Retinal pigment epithelial cell (primary cell): ENCODE measurements at places on chromosomes 7 and 10.
A peak's percentile ranks its signal among the peaks of the same experiment; 100 is the strongest.

DNA sequence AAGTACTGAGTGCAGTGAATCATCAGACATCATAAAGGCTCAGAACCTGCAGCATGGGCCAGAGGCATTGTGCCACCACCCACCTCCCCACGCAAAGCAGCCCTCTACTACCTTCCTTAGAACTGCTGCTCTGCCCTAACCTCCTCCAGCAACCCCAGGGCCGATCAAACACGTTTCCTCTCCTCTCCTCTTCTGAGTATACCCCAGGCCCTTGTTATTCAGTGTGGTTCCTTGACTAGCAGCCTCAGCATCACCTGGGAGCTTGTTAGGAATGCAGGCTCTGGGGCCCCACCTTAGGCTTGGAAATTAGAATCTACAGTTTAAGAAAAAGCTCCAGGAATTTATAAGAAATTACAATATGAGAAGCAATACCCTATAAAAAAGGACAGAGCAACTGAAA is 33.2 kb downstream of the DYDC1 start:
- DNase-seq, result no peak

- no peak for DNase-seq
Observed at GRCh38 chr10:31061941-31062340, 30.3 kb upstream of the ZNF438 start.

DNA sequence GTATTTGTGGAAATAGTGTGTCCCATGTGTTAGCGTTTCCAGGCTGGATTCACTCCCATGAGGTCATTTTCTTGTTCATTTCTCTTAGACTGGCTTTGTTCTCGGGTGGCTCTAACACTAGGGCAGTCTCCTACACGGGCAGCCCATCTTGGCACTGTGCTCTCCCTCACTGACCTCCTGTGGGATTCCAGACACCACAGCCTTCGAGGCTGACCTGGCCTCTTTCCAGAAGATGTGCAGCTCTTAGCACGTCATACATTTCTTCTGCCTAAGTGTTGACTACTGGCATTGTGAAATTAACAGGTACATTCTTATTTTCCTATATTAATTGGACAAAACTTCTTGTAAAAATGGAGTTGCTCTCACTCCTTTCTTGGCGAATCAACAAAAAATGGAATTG is 72.8 kb downstream of the INSYN2A start:
- DNase-seq, result no peak

GRCh38 chr7:80532153-80532552 is 20.3 kb upstream of the GNAT3 start:
- DNase-seq, result no peak

- DNase-seq, result no peak
Observed at GRCh38 chr10:48274636-48275035, at the start of gene FRMPD2. Gene FRMPD2, minus strand, starts transcription at chr10:48274696. Its CDS starts 129 bp downstream, at chr10:48274567.

GRCh38 chr10:2978111-2978510 is 89.2 kb upstream of the PFKP start:
- DNase-seq, result peak; percentile 43

- no peak for DNase-seq
Observed at GRCh38 chr10:69797959-69798358, 3.7 kb upstream of the COL13A1 start.

- no peak for DNase-seq
Observed at GRCh38 chr7:30800785-30801252, 29.6 kb downstream of the MINDY4 start.

GRCh38 chr10:105742184-105742583 is 1101.1 kb downstream of the SORCS3 start:
- DNase-seq, result peak; percentile 33

GRCh38 chr7:94975336-94975735 is 67.9 kb downstream of the PPP1R9A start:
- peak; percentile 19 for DNase-seq

DNA sequence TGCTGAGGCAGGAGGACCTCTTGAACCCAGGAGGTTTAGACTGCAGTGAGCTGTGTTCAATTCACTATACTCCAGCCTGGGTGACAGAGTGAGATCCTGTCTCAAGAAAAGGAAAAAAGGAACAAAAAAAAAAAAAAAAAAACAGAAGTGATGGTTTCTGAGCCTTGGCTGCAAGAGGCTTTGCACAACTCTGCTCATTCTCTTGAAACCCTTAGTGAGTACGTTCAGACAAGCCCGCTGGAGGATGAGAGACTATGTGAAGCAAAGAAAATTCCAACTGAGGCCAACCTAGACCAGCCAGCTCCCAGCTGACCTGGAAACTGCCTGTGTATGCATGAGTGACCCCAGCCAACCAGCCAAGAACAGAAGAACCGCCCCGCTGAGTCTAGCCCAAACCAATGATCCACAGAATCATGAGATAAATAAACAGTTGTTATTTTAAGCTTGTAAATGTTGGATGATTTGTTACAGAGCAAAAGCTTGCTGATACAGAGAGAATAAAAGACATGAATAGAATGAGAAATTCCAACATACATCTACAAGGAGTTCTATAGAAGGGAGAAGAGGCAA is 50.6 kb upstream of the FZD9 start:
- no peak for DNase-seq

DNA sequence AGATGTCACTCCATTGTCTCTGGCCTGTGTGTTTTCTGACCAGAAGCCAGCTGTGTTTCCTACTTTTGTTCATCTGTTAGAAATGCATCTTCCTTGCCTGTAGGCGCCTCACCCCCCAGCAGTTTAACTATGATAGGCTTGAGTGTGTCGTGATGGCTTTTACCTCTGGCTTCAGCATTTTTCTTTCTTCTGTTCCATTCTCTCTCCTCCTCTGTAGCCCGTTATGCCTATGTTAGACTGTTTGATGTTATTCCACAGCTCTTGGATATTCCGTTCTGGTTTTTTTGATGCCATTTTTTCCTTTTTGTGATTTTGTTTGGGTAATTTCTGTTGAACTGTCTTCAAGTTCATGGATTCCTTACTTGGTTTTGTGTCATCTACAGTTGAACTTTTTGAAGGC is 17.9 kb downstream of the MMP21 start:
- DNase-seq, result no peak

DNA sequence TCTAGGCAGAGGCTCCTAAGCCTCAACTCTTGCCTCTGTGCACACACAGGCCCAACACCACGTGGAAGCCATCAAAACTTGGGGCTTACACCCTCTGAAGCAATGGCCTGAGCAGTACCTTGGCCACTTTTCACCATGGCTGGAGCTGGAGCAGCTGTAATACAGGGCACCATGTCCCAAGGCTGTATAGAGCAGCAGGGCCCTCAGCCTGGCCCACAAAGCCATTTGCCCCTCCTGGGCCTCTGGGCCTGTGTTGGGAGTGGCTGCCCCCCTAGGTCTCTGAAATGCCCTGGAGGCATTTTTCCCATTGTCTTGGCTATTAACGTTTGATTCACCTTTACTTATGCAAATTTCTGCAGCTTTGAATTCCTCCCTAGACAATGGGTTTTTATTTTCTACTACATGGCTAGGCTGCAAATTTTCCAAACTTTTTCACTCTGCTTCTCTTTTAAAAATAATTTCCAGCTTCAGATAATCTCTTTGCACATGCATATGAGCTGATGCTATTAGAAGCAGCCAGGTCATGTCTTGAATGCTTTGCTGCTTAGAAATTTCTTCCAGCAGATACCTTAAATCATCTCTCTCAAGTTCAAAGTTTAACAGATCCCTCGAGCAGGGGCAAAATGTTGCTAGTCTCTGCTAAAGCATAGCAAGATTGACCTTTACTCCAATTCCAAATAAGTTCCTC is 5.7 kb upstream of the CCDC201 start:
- no peak for DNase-seq

DNA sequence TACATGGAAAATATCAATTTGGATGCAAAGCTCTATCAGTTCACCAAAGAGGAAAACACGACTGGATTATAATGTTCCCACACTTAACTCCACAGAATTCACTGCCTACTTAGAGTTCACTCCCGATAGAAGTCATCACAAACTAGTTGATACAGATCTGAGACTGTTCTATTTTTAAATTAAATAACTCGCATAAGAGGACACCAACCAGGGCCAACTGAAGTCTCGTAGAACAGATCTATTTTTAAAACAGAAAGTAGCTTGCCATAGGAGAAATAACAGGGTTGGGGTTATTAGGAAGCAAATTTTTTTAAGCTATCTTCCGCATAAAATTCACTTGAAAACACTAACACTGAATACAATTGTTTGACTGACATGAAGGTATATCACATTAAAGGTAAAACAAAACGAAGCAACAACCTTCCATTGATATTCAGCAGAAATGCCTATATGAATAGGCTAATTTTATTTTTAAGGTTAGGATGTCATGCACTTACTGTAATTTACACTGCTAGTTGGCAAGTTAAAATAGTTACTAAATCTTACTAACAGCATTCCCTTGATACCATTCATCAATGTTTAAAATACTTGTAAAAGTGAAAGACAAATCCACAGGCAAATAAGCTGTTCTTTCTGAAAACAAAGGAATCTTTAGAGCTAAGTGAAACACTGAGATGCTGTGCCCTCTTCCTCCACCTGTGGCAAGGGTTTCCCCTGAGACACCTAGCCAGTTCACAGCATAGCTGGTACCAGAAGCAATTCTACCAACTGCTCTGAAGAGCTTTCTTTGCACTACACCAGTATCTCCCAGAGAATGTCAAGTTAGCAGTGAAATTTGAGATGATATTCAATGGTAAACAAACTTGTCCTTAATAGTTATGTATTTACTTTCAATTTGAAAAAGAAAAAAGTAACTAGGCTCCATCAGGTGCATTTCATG is 186.7 kb upstream of the ANK3 start:
- no peak for DNase-seq

- no peak for DNase-seq
Observed at GRCh38 chr10:84946904-84947303, 618.5 kb downstream of the CCSER2 start.

DNA sequence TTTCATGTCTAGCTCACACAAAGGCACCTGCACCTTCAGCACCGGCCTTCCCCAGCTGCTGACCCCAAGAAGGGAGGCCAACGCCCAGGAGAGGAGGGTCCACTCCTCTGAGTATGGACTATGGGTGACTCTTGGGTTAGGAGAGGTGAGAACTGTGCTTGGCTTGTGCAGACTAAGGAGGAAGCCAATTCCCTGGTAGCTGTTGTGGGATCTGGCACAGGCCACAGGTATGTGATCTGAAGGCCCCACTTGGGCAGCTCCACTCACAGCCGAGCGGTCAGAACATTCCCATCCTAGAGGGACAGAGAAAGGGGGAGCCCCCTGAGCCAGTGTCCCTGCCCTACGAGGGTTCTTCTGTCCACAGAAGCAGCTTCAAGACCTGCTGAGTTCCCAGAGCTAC is 52.8 kb upstream of the FIGNL1 start:
- no peak for DNase-seq

DNA sequence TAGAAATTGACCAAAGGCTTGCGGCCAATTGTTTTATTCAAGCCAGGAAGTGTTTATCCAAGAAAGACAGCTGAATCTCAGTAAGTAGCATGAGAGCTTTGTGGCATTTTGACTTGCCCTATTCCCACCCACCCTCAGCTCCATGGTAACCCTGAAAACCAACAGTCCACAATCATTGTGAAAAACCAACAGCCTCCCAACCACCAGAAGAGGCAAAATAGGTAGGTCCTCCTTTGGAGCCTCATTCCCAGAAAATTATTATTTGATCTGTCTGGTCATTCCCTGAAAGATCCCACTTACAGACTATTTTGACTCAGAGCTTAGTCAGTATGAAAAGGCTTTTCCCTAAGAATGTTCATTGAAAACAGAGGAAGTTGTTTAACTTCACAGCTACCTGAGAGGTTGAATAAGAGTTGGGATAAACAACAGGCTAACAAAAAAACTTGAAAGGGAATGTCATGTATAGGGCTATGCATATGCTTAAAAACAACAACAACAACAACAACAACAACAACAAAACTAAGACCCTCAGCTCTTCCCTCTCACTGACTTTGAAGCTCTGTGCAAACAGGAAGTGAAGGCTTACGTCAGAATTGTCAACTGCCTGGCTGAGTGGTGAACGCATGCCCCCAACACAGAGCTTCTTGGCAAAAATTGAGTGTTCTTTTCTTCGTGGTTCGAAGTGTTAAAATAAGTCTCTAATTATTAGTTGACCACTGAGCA is 11.2 kb downstream of the KPNA7 start:
- no peak for DNase-seq

DNA sequence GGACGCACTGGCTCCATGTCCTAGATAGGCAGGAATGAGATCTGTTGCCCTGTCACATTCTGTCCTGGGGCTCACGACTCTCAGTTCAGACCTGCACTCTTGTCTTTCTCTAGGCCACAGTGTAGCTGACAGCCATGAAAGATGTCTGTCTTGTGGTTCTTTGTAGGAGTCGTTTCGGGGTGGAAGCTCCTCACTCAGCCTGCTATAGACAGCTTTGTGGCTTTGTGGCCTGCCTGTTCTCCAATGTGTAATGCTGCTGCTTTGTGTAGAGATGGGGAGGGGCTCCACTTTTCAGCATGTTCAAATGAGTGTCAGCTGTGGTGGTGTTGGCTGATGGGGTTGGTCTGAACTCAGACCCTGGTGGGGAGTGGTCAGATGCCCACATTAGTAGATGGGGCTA is 410.7 kb downstream of the ACTR3B start:
- no peak for DNase-seq

GRCh38 chr10:124285587-124286527 is 132.9 kb downstream of the OAT start:
- DNase-seq, result no peak

DNA sequence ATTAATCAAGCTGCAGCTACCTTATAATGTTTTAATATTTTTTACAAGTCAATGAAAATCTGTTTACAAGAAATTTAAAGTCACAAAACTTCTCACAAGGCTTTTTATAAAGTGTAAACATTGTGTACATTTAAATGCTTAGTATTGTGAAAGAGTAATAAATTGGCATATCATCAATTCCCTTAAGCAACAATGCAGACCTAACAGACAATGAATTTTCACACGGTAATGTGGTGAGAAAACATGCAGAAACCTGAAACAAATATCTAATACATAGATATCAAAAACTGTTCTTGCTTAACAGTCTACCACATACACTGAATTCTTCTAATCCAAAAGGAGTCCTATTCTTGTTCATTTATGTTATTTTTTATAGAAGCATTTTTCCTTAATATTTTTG is 220.7 kb downstream of the CRPPA start:
- no peak for DNase-seq

DNA sequence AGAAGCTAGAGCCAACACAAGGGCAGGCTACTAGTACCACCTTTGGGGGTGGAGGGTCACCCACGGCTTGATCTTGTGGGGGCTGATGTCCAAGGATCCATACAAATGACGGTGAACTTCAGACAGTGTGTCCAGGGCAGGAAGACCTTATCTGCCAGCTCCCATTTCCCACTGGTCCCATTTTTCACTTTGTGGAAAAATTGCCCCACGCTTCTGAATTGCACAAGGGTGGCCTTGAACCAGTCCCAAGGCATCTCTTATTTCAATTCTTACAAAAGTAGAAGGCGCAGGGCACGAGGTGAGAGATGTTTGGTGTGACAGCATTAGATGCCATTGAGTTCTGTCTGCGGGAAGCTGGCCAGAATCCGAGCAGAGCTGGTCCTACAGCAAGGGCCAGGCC is 252.7 kb upstream of the CELF2 start:
- no peak for DNase-seq

DNA sequence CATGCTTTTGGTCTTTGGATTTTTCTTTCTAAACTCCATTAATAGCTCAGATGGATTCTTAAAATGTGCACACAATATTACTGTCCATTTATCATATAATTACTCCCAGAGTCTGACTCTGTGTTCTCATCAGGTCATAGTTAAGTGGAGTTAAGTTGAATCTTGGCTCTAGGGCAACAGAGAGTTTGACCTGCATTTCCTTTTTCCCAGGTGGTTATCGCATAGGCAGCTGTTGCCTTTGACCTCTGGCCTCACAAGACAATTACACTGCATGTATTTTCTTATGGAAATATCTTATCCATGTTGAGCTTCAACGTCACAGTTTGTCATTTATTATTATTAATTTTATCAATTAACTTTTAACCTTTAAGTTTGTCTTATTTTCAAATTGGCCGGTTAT is 237.5 kb upstream of the HGF start:
- DNase-seq, result no peak

GRCh38 chr10:78761311-78761781 is 307.4 kb upstream of the ZMIZ1 start:
- DNase-seq, result no peak
